ENCODE measurements at places on chromosomes 13 and 19. TPM values are rescaled to one million over a fixed set of nuclear protein-coding genes. Genes with fewer than 3 reads are reported as not detected.

The DAND5 gene
- not detected for total RNA-seq

DNA sequence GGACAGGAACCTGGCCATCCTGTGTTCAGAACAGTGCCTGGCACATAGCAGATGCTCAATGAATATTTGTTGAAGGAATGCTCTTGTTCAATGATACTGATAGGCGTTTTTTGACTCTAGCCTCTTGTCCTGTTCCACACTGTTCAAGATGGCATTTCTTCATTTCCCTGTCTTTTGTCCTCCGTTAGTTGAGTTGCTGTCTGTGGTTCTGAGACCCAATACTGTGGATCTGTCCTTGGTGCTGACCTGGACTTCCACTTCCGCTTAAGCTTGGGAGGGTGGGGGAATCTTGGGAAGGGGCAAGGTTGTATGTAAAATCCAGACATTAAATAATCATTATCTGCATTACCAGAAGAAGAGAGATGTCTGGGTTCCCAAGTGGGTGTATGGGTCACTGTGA, 8.3 kb upstream of the KCNN4 start:
- DNase-seq, result no peak

GRCh38 chr19:33405553-33406461, 32.3 kb downstream of the CEBPG start:
- DNase-seq, result no peak

DNA sequence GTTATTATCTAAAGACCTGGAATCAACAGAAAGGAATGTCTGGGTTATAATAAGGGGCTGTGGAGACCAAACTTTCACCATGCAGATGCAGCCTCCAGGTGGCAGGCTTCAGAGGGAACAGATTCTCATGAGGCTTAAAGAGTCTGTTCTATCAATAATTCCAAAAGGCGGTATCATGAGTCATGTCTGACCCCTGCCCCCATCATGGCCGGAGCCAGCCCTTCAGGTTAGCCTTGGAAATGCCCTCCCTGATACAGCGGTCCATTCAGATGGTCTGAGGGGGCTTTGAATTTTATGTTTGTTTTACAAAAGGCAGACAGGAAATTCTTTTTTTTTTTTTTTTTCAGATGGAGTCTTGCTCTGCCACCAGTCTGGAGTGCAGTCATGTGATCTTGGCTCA, 21.7 kb upstream of the LAMP1 start:
- DNase-seq, result peak; percentile 25

The PIBF1 gene
- total RNA-seq, result 24.7 TPM

GRCh38 chr13:95039415-95039814, 261.8 kb downstream of the ABCC4 start:
- no peak for DNase-seq

DNA sequence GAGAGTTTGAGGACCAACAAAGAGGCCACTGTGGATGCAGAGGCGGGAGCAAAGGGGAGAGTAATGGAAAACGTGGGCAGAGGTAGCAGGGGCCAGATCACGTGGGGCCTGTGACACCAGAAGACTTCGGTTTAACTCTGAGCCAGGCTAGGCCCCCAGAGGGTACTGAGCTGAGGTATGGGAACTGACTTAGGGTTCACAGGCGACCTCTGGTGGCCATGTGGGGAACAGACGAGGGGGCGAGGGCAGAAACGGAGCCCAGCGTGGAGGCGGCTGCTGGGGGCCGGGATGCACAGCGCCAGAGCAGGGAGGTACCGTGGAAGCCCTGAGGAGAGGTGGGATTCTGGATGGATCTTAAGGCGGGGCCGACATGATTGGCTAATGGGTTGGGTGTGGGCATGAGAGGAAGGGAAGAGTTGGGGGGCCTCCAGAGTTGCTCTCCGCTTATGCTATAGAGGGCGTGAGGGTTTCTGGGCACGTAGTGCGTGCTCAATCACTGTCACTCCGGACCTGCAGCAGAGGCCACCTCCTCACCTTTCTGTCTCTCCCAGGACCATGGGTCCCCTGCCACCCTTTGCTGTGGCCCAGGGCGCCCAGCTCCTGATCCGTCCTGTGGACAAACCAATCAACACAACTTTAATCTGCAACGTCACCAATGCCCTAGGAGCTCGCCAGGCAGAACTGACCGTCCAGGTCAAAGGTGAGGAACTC, 13.7 kb downstream of the PVR start:
- DNase-seq, result peak; percentile 79

GRCh38 chr13:34421347-34421719, 520.7 kb upstream of the NBEA start:
- DNase-seq, result no peak

The GRK1 gene
- total RNA-seq, result 0.77 TPM

DNA sequence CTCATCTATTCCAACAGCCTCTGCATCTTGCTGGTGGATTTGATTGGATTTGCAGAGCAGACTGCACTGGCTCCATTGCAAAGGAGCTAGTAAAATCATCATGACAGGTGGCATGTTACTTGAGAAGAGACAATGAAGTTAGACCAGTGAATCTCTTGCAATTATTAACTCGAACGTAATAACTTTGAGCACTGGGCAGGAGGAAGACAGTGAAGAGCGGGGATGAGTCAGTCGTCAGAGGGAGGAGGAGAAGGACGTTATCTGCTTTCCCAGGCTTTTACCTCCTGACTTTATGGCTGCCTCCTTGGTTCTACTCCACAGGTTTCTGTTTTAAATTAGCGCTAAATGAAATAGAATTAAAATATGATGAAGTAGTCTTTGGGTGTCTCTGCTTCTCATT, 257.8 kb upstream of the IPO5 start:
- no peak for DNase-seq

DNA sequence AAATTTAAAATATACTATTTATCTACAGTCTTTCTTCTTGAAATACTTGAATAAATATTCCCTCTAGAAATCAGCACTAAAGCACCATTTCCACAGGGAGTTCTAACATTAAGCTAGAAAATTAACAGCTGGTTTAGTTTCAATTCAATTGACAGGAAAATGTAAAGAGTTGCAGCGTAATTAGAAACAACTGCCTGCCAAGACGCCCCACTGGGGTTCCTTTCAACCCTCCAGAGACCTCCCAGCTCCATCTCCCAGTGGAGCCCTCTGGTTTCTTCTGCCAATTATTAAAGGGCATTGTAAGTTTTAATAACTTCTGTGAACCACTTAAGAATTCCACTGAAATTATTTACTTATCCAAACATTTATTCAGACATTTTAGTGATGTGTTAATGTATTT, 4.2 kb downstream of the GJA3 start:
- DNase-seq, result no peak

DNA sequence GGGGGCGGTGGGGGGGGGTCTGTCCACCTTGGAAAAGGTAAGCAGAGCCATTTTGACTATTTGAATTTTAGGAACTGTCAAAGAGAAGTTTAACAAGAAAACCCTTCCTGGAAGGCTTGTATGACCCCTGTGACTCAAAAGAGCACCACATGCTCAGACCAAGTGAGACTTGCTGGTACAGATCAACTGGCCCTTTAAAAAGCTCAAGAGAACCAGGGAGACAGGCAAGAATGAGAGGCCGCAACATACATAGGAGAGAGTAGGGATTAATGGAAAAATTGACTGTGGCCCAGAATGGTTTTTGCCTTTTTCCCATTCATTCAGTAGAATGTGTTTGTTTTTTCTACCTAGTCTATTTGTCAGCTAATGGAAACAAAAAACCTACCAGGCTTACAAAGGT, 26.2 kb upstream of the ATP8A2 start:
- no peak for DNase-seq

DNA sequence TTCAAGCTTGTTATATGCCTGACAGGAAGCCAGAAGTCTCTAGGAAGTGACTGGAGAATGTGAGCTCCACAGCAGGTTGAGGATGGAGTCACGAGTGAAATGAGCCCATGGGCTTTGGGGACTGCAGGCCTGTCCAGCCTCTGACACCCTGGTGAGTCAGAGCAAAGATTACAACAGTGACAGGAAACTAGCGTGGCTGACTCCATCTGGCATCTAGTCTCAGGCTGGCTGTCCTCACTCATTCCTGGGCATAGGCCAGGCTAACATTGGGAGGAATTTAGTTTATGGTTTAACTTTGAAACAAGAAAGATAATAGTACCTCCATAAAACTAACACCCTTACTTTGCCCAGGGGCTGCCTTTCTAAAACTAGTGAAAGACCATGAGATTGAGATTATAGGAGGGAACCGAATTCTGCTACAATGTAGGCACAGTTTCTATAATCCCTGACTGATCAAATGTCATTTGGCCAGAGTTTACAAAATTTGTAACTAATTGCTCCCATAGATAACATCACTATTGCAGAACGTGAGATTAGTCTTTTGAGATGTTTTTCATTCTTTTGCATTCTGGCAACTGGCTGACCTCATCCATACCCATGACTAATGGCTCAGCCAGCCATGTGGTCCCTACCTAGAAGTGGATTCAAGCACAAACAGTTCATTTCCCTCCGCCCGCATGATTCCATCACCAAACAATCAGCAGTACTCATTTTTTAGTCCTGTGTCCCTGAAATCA, 28.4 kb downstream of the PSG1 start:
- no peak for DNase-seq

DNA sequence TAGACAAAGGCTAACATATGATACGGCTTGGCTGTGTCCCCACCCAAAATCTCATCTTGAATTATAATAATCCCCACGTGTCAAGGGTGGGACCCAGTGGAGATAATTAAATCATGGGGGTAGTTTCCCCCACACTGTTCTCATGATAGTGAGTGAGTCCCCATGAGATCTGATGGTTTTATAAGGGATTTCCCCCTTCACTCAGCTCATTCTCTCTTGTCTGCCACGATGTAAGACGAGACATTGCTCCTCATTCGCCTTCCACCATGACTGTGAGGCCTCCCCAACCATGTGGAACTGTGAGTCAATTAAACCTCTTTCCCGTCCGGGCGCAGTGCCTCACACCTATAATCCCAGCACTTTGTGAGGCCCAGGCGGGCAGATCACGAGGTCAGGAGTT, 143.5 kb downstream of the RXFP2 start:
- no peak for DNase-seq

- no peak for DNase-seq
Observed at GRCh38 chr19:50565984-50566903, 2.0 kb downstream of the LRRC4B start.

DNA sequence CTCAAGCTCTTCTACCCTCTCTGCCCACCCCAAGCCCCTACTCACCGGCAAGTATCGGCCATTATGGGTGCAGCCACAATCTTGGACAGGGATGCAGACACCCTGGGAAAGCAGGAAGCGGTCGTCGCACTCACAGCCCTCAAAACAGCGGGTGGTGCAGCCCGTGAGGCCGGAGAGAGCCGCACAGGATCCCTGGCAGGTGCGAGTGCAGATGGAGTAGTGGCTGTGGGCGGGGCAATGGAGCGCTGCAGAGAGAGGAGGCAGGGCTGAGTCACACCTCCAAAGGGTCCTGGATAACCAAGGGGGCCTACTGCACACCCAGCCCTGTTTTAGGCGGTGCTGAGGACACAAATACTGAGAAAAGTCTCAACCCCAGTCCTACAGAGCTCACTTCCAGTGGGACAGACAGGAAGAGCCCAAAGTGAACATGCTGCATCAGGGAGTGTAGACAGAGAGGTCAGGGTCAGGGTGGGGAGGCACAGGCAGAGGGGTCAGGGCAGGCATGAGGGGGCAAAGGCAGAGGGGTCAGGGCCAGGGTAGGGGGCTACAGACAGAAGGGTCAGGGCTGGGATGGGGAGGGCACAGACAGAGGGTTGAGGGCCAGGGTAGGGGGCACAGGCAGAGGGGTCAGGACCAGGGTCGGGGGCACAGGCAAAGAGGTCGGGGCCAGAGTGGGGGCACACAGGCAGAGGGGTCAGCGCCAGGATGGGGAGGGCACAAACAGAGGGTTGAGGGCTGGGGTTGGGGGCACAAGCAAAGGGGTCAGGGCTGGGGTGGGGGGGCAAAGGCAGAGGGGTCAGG, 24.2 kb upstream of the FBL start:
- no peak for DNase-seq

DNA sequence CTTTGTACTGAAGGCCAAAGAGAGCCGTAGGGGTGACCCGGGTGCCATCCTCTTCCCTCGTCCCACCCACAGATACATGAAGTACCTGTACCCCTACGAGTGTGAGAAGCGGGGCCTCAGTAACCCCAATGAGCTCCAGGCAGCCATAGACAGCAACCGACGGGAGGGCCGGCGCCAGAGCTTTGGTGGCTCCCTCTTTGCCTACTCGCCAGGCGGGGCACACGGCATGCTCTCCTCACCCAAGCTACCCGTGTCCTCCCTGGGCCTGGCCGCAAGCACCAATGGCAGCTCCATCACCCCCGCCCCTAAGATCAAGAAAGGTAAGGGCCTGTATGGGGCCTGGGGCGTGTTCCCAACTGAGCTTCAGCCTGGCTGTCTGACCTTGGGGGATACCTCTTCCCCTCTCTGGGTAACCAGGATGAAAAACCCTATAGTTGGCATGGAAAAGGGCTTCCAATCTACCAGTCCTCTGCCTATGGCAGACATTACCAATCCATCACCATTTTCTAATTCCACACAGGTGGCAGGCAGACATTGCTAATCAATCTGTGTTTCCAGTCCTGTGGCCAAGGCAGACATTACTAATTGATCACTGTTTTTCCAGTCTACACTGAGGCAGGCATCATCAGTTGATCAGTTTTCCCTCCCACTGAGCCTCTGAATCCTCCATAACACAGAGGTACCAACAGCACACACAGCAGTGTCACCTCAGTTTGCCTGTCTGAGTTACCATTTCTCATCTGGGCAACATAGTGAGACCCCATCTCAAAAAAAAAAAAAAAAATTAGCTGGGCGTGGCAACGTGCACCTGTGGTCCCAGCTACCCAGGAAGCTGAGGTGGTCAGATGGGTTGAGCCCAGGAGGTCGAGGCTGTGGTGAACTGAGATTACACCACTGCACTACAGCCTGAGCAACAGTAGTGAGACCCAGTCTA, 19.1 kb upstream of the WDR18 start:
- DNase-seq, result no peak

- DNase-seq, result no peak
Observed at GRCh38 chr13:82688400-82688994, 1193.8 kb downstream of the SLITRK1 start.

DNA sequence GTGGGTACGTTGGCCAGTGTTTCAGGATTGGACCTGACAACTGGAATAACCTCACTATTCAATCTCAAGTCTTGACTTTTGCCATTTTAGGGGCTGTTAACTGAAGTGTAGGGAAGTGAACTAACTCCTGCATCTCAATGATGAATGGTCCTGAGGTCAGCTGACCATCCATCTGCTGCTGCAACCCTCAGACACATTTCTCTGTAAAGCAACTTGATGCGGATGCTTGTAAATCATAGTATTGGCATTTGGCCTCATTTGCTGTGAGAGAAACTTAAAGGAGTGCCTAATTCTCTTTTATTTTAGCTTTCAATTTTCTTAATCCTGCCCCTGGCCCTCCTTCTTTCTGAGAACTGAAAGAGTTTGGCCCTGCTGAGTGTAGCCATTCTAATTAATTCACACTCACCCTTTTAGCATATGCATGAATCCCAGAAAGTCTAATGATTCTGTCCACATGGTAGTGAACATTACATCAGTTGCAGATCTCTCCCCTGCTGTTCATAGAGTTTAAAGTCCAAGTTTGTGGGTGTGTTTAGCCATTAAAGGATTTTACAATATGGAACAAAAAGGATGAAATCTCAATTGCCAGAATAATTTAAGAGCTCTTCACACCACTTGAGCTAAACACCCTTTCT, 1531.4 kb upstream of the SLC10A2 start:
- DNase-seq, result no peak

The MBNL2 gene
- total RNA-seq, result 18.7 TPM

- peak; percentile 44 for DNase-seq
Observed at GRCh38 chr19:14536926-14537692, 7.7 kb downstream of the TECR start.

- no peak for DNase-seq
Observed at GRCh38 chr19:1527650-1528309, 3.9 kb downstream of the PLK5 start.

GRCh38 chr19:30160426-30160825, 211.8 kb upstream of the ZNF536 start:
- no peak for DNase-seq

GRCh38 chr19:49071860-49072547, 495 bp downstream of the KCNA7 start:
- DNase-seq, result peak; percentile 46

Measured in neural crest cell (in vitro differentiated cells).